ENCODE measurements at places on chromosomes 1 and 21.

- DNase-seq = no peak
Measured at GRCh38 chr1:242854466-242854865, 330.0 kb upstream of the PLD5 start.

DNA sequence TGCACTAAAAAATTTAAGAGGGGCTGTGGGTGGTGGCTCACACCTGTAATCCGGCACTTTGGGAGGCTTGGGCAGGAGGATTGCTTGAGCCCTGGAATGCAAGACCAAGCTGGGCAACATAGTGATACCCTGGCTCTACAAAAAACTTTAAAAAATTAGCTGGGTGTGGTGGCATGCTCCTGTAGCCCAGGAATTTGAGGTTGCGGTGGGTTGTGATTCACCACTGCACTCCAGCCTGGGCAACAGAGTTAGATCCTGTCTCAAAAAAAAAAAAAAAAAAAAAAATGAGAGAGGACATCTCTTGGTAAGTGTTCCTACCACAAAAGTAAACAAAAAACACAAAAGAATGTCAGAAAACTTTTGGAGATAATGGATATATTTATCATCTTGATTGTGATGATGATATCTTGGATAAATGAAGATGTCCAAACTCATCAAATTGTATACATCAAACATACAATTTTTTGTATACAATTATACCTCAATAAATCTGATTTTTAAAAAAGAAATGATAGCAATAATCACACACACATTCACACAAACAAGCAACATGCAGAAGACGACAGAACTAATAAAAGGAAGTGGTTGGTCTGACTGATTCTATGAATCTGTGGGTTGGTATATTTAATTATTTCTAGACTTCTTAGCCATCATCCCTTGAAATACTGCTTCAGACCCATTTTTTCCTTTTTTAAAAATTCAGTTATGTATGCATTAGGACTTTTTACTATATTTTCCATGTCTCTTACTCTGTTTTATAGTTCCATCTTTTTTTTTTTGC is 465.9 kb downstream of the PLA2G4A start:
- DNase-seq = no peak

DNA sequence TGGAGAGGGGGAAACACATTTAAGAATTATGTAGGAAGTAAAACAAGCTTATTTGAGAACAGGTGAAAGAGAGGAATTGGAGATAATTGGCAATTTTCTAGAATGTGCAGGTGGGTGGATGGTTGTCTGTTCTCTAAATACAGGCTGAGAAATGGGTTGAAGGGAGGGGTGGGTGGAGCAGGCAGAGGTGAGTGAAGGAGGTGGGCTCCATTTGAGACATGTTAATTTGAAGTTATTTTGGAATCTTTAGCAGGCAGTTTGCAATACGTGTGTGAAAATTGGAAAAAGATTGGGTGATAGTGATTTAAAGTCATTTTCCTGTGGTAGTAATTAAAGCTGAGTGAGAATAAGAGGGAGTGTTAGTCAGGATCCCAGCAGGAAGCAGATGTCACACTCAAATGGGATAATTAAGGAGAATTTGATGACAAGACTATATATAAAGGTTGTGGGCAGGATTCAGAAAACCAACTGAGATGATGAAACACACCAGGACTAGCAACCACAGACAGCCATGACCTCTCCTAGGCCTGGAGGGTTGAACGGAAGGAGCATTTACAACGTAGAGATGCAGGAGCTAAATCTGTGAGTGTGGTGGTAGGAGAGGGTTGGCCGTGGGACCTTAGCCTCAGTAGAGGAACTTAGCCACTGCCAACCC is 40.6 kb downstream of the CHRM3 start:
- no peak for DNase-seq

DNA sequence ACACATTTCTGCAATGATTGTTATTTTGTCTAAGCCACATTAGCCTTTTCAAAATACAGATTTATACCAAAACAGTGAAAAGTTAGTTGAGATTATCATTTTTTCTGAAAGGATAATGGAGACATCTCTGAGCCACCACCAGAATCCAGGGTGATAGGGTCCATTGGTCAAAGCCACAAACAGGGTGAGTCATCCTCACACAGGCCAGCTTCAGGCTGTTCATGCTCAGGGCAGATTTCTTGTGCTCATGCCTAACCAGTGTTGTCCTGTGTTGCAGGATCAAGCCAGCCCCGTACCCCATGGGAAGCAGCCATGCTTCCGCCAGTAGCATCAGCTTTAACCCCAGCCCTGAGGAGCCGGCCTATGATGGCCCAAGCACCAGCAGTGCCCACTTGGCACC is 13.4 kb downstream of the ELOA start:
- DNase-seq = no peak

GRCh38 chr1:165496501-165496900 is 47.3 kb upstream of the LRRC52 start:
- no peak for DNase-seq

- no peak for DNase-seq
Measured at GRCh38 chr1:194358208-194358581, 1171.8 kb upstream of the B3GALT2 start.

DNA sequence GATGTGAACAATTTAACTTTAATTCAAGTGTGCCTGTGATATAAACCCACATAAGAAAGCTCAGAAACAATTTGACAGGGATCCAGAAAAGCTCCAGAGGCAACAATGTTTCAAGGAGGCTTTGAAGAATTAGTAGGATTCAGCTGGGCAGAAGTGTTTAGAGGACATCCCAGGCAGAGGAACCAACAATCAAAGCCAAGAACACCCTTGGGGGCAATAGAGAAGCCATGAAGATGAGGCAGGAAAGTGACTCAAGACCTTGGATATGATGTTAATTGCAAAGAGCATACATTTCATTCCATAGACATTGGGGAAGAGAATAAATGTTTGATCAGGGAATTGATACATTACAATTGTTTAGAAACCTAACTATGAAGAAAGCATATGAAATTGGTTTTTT is 280.3 kb downstream of the LTN1 start:
- DNase-seq = no peak

DNA sequence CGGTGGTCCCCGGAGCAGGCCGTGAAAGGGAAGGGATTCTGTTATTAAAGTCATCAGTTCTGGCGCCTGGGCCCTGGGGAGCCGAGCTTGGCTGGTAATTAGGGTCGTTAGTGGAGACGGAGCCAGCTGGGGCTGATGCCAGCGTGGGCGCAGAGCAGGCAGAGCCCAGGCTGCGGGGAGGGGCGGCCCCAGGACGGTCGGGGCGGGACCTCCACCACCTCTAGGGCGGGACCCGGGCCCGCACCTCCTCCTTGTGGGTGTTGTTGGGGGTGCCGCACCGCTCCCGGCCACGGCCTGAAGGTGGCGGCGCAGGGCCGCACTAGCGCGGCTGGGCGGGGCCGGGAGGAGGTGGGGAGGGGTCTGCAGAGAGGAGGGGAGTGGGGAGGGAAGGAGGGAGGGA is 470.6 kb downstream of the PTPRU start:
- DNase-seq = no peak

GRCh38 chr1:245332085-245332484 is 177.3 kb downstream of the KIF26B start:
- no peak for DNase-seq

- DNase-seq = no peak
Measured at GRCh38 chr1:59731591-59731990, 83.2 kb upstream of the HOOK1 start.

DNA sequence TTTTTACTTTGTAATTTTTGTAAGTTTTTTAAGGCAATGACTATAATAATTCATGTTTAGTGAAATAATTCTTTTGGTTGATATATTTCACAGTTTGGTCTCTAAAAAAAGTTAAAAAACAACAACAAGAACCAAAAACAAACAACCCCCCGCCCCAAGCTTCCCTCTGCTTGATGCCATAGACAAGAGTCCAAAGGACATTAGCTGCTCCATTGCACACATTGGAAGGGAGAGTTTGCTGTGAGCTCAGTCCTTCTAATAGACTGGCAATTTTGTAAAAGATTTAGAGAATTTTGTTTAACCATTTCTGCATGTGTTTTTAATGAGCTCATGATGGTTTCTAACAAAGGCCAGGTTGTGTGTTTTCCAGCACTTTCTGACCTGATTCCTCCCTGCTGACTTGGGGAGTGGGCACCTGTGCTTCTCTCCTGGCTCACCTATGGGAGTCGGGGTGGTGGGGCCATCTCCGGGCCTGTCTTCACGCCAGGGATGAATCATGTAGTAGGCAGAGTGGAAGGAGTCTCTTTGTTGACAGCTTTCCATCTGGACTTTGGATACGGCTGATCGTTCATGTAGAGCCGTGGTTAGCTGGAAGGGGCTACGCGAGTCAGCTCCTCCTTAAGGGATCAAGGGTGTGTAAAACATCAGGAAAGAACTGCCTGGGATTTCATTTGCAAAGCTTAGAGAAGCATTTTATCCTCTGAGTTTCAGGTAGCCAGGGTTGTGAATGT is 14.1 kb downstream of the ZBTB18 start:
- no peak for DNase-seq

Measured in skeletal muscle cell (primary cell).